ENCODE measurements at places on chromosomes 2 and 18.

GRCh38 chr2:200677721-200678532, 92.1 kb downstream of the AOX1 start:
- DNase-seq: peak; percentile 12

DNA sequence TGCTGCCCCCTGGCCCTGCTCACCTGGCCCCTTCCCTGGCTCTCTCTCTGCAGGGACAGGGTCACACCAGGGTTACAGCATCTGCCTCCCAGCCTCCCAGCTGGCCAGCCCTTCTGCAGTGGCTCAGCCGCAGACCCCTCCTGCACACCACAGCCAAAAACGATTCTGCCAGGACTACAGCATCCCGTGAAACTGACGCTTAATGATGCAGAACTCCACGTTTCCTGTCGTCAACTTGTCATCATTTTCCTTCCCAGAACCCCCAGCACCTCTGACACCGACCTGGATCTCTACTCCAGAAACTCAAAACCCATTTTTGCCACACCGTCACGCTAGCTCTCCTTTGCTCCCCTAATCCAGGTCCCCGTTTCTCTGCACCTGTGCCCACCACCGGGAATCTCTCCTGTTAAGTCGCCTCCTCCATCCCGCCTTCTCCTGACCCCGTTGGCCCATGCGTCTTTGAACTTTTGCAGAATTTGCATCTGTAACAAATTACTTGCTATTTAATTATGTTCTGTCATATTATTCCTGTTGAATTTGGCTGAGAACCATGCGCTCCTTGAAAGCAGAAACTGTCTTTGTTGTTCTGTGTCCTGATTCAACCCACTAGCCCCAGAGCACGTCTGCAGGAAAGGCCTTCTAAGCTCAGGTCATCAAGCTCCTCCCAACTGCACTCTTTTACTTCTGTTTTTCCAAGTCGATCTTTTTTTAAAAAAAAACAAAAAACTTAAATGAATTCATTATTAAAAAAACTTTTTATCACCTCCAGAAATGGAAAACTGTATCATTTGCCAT, 173.2 kb upstream of the COPS8 start:
- DNase-seq: no peak

GRCh38 chr2:234292962-234293243, 204.0 kb downstream of the ARL4C start:
- no peak for DNase-seq

DNA sequence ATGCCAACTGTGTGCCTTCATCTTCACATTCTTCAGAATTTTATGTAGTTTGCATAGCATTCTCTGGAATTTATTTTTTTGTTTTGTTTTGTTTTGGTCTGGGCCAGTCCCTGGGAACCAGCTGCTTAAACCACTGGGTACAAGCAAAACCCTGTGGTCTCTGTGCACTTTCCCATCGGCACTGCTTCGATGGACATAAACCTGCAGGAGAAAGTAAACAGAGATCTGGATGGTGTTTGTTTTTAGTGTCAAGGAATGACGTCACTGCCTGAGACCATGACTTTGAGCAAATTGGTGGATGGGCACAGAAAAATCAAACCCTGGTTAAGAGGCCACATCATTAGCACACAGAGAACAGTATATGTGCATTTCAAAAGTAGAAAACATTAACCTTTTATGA, 64.7 kb upstream of the RASGRP3 start:
- DNase-seq: no peak

DNA sequence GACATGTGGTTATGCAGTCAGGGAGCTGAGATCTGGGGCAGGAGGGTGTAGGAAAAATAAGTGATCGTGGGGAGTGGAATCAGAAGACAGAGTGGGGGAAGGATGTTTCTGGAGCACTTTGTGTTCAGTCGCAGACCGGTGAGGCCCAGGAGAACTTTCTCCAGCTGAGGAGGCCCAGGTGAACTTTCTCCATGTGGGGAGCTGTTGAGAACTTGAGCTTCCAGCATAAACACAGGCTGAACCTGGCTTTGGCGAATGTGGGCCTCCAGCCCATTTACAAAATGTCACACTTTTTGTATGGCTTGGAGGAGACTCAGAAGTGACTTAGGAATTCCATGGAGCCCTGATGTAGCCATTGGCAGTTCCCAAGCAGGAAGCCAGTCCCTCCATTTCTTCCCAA, 108.5 kb downstream of the VAPA start:
- DNase-seq: no peak

DNA sequence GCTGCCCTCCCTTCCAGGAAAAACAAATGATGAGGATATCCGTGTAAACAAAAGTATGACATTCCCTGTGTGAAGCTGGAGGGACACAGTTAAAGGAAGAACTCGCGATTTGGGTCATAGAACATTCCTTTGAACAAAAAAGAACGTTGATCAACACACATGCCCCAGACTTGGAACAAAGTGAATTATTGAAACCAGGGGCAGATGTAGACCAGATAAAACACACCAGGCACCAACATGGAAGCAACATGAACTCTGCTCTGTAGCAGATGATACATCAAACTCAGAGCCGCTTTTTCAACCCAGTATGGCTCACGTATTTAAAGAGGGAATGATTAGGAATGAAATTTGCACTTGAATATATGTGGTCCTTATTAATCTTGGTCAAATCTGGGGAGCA, 206.5 kb downstream of the TMEM182 start:
- no peak for DNase-seq

- DNase-seq: no peak
These were observed 50.8 kb downstream of the RTTN start for GRCh38 chr18:70154591-70155194.

GRCh38 chr2:44546459-44547127, 184.8 kb downstream of the CAMKMT start:
- no peak for DNase-seq

GRCh38 chr2:218959141-218959731, at the start of gene CDK5R2:
CDK5R2 (plus strand) TSS chr2:218959666; CDS start chr2:218959821, 155 bp downstream.
- peak; percentile 66 for DNase-seq

DNA sequence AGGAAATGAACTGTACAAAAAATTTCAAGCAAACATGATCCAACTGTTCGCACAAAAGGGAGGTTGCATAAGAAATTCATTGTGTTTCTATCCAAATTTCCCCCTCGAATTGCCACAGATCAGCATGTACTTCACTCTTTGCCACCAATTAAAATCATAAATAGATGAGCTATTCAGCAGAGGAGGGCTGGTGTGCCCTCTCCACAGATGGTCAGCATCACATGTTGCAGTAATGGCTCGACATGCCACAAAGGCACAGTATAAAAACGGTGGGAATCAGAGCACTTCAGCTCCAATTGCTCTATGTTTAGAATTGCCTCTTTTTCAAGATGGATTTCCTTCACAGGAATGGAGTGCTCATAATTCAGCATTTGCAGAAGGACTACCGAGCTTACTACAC, at the start of gene G6PC2:
G6PC2 (plus strand) TSS at position 289 of the 400 bp plus-strand sequence; CDS start at position 330, 41 bp downstream.
- DNase-seq: no peak

- no peak for DNase-seq
These were observed 133.8 kb upstream of the ACVR2A start for GRCh38 chr2:147711031-147711430.

DNA sequence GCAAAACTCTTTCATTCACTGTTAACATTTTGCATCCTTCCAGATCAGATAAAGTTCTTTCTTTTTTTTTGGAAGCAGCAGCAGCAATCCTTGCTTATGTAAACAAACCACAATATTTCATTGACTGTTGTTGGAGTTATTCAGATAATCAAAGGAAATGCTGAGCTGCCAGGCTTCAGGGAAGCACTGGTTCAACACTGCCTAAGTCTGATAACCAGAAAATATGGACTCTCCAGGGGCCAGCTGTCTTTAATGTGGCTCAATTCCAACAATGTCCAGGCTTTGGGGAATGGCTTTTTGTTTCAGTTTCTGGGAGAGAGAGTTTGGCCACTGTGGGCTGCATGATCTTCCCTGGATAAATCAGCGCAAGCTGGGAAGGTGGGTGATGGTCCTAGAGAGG, 354.3 kb downstream of the AKAIN1 start:
- DNase-seq: no peak

GRCh38 chr2:24827321-24828237, 34.4 kb downstream of the CENPO start:
- DNase-seq: peak; percentile 87

GRCh38 chr18:42509750-42510415, 554.8 kb downstream of the PIK3C3 start:
- DNase-seq: no peak

Measured in mucosa of gallbladder (tissue), 1 donor.